ENCODE measurements at places on chromosomes 2 and 18. TPM values are rescaled to one million over a fixed set of nuclear protein-coding genes. Genes with fewer than 3 reads are reported as not detected.

Gene ST8SIA3
- total RNA-seq = not detected

Gene DHRS9
- not detected for total RNA-seq

Gene ANO7
- 2.8 TPM for total RNA-seq

Gene WDR35
- 6.4 TPM for total RNA-seq

Gene TMEM214
- total RNA-seq = 132 TPM

Gene SETBP1
- 77.9 TPM for total RNA-seq

Data from natural killer cell treated with Interleukin-12 subunit alpha and Interleukin-12 subunit beta and Interleukin-15 and Interleukin-18, amount 100 ng/mL, for 72 hours (primary cell).